ENCODE measurements at places on chromosomes 16 and 17.

- no peak for DNase-seq
Observed at GRCh38 chr17:61335845-61336655, 63.6 kb upstream of the TBX2 start.

GRCh38 chr16:3321816-3322215 is 16.5 kb downstream of the ZNF75A start:
- no peak for DNase-seq

DNA sequence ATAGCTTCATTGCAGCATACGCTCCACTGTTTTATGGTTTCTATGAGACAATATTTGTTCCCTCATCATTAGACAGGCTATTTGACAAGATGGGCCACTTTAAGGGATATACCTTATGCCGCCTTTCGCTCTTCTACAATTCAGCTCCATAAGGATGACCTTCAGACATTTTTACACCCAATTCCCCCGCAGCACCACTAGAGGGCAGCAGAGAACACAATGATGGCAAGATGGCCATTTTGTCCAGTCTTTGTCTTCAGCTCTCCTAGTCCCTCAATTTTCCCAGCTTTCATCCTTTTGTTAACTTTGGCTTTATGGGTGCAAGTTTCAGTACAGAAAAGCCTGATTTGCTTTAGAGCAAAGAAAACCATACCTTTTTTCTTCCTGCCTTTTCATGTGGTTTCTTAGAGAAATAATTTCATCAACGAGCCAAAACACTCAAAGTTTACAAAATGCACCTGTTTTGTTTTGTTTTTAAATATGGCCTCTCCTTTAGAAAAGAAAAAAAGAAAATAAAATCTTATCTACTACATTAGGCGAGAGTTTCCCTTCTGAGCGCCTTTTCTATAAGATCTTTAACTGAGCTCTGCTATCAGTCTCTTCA is 355.3 kb downstream of the TOX3 start:
- DNase-seq: peak; percentile 36

DNA sequence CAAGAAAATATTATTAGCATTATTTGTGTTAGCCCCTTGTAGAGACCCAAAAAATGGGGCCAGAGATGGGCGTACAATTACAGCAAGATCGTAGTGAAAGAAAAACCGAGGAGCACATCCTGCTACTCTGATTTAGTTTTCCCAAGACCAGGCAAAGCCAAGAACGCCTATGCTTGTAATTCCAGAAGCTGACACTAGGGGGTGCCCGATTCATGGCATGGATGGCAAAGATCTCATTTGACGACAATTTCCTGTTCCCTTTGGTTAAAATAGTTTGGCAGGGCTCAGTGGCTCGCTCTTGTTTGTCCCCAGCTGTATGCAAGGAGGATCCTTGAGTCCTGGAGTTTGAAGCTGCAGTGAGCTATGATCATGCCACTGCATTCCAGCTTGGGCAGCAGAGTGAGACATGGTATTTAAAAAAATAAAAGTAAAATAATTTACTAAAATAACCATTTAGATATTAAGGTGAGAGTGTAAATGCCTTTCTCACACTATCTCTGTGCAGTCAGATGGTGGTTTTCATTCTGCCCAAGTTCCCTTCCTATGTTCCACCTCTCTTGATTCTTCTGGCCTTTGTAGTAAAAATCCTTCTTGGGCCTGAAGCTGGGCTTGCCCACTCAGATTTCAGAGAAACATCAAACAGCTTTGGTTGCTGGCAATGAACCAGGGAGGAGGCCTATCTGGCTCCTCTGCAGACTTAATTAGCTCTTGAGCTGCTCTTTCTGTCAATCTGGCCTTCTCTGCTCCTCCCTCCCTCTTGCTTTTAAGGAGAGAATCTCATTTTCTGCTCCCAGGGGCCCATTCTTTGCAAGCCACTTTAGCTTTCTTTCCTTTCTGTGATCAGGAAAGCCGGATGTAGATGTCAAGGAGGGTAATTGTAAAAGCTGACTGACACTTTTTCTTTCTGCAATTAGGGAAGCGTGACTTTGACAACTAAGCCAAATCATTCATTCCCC is 31.2 kb downstream of the TMEM238L start:
- no peak for DNase-seq

DNA sequence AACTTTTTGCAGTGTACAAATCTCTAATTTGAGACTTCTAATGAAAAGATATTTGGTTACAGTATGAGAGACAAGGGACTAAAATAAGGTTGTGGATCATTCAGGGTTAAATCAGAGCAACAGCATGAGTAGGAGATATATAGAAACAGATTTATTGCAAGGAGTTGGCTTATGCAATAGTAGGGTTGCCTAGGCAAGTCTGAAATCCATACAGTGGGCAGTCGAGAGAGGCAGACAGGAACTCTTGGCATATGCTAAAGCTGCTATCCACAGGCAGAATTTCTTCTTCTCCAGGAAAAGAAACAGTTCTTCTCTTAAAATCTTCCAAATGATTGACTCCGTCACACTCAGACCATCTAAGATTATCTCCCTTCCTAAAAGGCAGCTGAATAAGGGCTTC is 500.8 kb downstream of the MAF start:
- DNase-seq: no peak

- no peak for DNase-seq
Observed at GRCh38 chr16:30600215-30600614, 10.0 kb downstream of the ZNF689 start.

DNA sequence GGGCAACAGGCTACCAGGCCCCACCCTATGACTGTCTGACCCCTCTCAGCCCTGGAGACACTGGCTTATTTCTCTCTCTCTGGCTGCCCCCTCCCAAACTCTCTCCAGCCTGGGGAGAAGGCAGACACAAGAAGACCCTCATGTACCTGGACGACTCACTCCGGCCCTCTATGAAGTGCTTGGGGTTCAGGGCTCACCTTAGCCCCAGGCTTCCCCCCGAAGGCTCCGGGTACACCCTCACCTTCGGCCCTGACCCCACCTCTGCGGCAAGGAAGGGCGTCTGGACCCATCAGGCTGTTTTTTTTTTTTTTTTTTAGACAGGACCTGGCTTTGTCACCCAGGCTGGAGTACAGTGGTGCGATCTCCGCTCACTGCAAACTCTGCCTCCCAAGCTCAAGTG is 906 bp upstream of the CARMIL2 start:
- no peak for DNase-seq

- peak; percentile 79 for DNase-seq
Observed at GRCh38 chr17:39173080-39173479, 7.1 kb upstream of the ARL5C start.

DNA sequence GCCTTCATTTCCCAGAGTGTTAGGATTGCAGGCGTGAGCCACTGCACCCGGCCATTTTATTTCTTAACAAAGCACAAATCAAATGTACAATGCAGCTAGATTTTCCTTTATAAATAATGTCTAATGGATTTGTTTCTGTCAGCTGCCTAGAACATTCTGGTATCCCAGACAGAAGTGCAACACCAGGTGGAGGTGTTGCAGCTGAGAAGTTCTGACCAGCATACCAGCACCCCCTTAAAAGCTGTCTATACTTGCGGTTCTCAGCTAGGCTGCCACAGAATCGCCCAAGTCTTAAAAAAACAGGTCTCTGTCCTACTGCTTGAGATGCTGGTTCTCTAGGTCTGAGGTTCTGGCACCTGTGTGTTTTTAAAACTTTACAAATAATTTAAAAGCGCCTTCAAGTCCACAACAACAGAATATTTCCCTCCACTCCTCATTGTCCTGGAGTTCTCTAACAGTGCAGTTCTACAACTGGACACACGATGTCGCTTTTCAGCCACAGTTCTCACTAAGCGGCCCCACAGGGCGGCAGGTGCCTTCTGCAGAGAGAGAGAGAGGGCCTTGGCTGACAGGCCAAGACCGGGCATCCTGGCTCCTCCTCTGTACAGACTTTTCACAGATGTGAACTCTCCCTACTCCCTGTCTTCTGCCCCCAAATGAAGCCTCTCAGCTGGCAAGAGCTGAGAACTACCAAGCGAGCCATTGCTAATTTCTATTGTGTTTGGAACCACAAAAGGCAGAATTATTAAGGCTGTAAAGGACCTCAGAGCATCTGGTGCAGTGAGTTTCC is 32.6 kb upstream of the MEOX1 start:
- DNase-seq: peak; percentile 81

- DNase-seq: no peak
Observed at GRCh38 chr17:2040219-2040827, 1.5 kb upstream of the OVCA2 start.

GRCh38 chr16:66605979-66606751 is 1.7 kb downstream of the CMTM3 start:
- no peak for DNase-seq

- DNase-seq: no peak
Observed at GRCh38 chr17:49509588-49509917, 14.5 kb downstream of the NGFR start.

DNA sequence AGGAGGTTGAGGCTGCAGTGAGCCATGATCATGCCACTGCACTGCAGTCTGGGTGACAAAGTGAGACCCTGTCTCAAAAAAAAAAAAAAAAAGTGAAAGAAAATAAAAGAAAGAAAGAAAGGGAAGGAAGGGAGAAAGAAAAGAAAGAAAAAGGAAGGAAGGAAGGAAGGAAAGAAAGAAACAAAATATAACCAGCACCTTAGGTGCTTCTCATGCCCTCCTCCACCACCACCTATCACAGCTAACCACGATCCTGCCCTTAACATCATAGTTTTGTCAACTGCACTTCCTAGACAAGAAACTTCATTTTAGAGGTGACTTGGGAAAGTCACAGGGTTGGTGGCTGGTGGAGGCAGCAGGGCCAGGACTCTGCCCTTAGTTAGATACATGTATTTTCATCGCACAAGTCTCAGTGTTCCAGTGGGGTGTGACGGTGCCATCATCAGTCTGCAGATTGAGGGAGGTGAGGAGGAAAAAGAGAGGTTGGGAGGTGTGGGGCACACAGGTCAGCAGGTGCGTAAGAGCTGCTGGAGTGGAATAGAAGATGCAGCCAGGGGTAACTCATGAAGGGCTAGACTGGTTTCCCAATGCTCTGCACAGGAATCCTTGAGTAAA is 10.0 kb downstream of the SUPT4H1 start:
- DNase-seq: no peak

DNA sequence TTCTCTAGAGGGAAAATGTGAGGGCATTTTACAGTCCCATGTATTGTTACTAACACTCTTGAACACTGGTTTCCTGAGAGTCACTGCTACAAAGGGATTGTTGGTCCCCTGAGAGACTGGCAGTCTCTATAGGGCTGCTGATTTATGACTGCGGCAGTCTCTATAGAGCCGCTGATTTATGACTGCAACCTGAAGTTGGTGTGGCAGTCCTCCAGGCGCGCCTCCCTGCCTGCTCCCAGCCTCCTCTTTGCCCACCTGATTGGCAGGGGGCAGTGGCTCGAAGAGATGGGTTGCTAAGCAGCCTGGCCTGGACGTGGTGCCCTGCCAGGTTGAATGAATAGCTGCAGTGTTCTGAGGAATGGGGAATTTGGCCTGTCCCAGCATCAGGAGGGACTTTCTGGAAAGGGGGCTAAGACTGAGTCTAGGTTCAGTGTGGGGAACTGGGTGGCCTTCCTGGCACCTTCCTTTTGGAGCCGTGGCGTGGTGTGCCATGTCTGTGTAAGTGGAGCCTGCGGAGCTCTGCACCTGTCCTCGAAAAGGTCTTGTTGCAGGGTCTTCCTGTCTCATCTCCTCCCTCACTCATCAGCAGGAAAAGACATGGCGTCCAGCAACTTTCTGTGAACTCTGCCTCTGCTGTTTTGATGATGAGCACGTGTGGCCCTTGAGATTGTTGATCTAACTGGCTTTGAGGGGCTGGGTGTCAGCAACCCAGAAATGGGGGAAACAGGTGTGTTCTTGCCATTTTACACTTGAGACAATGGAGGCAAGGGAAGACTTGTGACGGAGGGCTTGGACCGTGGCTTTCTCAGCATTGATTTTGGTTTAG is 24.9 kb downstream of the SAP30BP start:
- DNase-seq: no peak

- no peak for DNase-seq
Observed at GRCh38 chr17:38724337-38724988, 5.7 kb upstream of the CISD3 start.

DNA sequence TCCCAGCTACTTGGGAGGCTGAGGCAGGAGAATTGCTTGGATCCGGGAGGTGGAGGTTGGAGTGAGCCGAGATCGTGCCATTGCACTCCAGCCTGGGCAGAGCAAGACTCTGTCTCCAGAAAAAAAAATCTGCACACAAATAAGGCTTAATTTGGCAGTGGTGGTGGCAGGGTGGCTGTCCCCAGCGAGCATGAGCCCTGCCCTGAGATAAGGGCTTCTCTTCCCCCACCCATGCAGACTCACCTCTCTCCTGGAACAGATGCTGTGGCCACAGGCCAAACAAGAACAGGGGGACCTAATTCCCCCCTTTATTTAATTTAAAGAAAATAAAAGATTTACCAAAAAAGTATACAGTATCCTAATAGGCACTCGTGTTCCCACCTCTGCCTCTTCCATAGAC is 157.2 kb downstream of the RAB11FIP4 start:
- no peak for DNase-seq

GRCh38 chr17:9522074-9522473 is 53.5 kb downstream of the STX8 start:
- no peak for DNase-seq

GRCh38 chr17:68089881-68090280 is 54.3 kb downstream of the KPNA2 start:
- DNase-seq: no peak

DNA sequence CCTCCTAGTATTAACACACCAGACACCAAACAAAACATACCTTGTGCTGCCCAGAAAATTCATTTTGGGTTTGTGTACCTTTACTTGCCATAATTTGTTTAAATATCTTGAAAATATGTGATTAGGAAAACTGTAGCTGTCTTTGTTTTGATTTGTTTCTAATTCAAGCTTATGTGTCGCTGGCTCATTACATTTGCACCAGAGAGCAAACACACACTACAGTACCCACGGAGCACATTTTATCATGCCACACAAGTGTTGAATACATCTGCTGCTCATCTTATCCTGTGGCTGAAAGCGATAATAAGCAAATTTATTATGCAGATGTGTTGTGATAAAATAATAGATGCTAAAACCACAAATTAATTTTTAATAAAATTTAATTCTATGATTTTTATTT is 63.1 kb downstream of the SPAG9 start:
- no peak for DNase-seq

- DNase-seq: no peak
Observed at GRCh38 chr16:81181013-81181720, 57.3 kb upstream of the BCO1 start.

- no peak for DNase-seq
Observed at GRCh38 chr17:34726536-34727384, 147.4 kb downstream of the TMEM132E start.

- peak; percentile 35 for DNase-seq
Observed at GRCh38 chr17:540631-541030, 174.0 kb downstream of the VPS53 start.

Data from thymus (tissue), 14 donors.